Cortex of kidney (tissue), 1 donor: ENCODE measurements at places on chromosomes 2 and 18.

- DNase-seq: no peak
These were observed 69.2 kb upstream of the VWC2L start for GRCh38 chr2:214341646-214342045.

GRCh38 chr2:69667805-69668382, 24.4 kb upstream of the AAK1 start:
- no peak for DNase-seq

GRCh38 chr2:7180638-7181370, 263.6 kb downstream of the RNF144A start:
- DNase-seq: no peak

- DNase-seq: no peak
These were observed at the start of gene QPCT for GRCh38 chr2:37344453-37345361. Gene QPCT, plus strand, starts transcription at chr2:37344630. Its CDS starts 102 bp downstream, at chr2:37344732.

DNA sequence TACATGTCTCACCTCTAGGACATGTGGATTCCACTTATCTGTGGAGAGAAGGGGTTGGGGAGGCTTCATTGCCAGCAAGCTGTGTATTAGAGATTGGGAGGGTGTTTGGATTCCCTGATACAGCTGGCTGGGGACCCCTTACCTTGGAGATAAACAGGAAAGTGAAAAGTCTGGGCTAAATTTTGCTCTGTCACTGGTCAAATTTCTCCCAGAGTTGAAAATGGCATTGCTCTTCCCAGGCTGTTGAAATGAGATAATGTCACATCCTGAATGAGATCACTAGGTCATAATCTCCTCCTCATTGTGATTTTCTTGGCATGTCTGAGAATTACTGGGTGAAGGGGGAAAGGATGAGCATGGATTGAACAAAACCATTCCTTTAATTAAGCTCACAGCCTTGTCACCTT, 265.0 kb upstream of the PARD3B start:
- no peak for DNase-seq

DNA sequence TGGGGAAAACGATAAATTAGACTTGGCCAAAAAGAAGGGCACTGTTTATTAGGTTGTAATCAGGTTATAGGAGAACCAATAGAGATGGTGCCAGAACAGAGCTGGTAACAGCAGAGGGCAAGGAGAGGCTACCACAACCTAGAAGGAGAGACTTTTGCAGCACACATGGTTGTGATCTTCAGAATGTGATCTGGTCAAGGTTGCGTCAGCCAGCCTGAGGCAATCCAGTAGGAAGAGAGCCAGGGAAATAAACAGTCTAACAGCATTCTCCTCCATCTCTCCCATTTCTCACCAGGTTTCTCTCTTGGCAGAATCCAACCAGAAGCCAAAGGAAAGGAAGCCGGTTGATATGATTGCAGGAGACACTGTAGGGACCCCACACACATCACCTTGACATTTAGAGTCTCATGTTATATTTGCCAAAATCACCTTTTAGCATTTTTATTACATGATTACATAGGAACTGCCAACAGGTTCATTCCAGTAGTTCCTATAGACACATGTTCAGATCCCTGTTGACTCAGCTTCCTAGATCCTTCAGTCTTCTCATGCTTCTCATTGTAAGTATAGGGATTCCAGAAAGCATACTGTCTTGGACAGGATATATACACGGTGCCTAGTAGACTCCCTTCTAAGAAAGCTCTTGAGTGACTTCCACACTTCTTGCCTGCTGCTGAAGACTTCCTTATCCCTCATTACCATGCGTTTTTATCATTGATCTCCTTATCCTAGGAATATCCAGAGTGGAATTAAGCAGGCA, 17.6 kb upstream of the SPATS2L start:
- DNase-seq: no peak

DNA sequence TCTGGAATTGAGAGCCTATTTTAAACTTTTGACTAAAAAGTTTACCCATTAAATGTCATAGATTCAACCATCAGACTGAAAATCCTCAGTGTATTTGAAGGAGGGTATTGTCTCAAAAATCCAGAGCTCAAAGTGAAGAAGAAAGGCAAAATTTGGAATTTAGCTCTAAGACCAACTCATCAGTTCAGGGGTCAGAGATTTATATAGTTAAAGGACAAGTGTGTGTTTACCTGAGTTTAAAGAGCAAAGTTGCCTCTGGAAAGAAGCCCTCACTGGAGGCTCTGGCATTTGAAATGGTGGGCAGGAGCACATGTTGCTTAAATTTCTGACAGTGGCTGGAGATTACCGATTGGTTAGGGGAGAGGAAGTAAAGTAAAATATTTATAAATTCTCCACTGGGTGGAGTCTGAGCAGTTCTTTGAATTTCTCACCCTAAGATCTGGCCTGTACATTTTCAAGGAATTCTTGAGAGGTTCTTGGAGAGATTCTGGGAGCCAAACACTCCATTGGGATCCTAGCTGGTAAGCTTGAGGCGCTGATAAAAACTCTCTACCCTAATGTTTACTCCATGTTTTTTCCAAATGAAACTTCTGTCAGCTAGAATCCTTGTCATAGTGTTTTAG, at the start of gene KYNU:
KYNU (plus strand) TSS at position 449 of the 623 bp plus-strand sequence. CDS start 7,704 bp downstream, outside the sequence.
- DNase-seq: no peak

- DNase-seq: no peak
These were observed 2.3 kb upstream of the VSNL1 start for GRCh38 chr2:17538022-17538843.
